Immature natural killer cell (primary cell): ENCODE measurements at places on chromosomes 5 and 9. TPM values are rescaled to one million over a fixed set of nuclear protein-coding genes. Genes with fewer than 3 reads are reported as not detected.
A peak's percentile ranks its signal among the peaks of the same experiment; 100 is the strongest.

The CAMK4 gene
- polyA plus RNA-seq: 4.5 TPM

The LYSMD3 gene
- polyA plus RNA-seq: 11.7 TPM

The HSDL2 gene
- polyA plus RNA-seq: 17.6 TPM

The ESM1 gene
- 0.96 TPM for polyA plus RNA-seq

- peaks cover 13% of the 10 kb centered on the region for H3K27me3 ChIP-seq
- H3K4me3 ChIP-seq: peak overlapping the region; percentile 92
- peaks cover 16% of the 10 kb centered on the region for H3K36me3 ChIP-seq
- H3K27ac ChIP-seq: peak overlapping the region; percentile 92
- peaks cover 60% of the 10 kb centered on the region for H3K4me1 ChIP-seq
Observed at GRCh38 chr5:149345892-149346222, 558 bp downstream of the GRPEL2 start.
